A375 (cell line): ENCODE measurements at places on chromosomes 5 and 9. TPM values are rescaled to one million over a fixed set of nuclear protein-coding genes. Genes with fewer than 3 reads are reported as not detected.

The DNAH5 gene
- total RNA-seq = 0.27 and 0.30 TPM in 2 replicates

The PLPPR1 gene
- not detected in 2 replicates for total RNA-seq

The ENHO gene
- not detected in 2 replicates for total RNA-seq

The MYMK gene
- total RNA-seq = not detected in 2 replicates

The SAXO1 gene
- not detected in 2 replicates for total RNA-seq

The PCDHB9 gene
- total RNA-seq = 3.1 and 4.1 TPM in 2 replicates

The TAF11L5 gene
- not detected in 2 replicates for total RNA-seq

The STING1 gene
- 26.6 and 32.8 TPM in 2 replicates for total RNA-seq

The PCDHA2 gene
- total RNA-seq = 0.96 and 1.3 TPM in 2 replicates

The C9orf78 gene
- 61.0 and 71.9 TPM in 2 replicates for total RNA-seq

The GPR151 gene
- not detected in 2 replicates for total RNA-seq

The ADAMTSL2 gene
- not detected in 2 replicates for total RNA-seq

The TOR1B gene
- 23.6 and 30.3 TPM in 2 replicates for total RNA-seq

The PCDHGA10 gene
- 4.3 and 6.0 TPM in 2 replicates for total RNA-seq

The CER1 gene
- not detected in 2 replicates for total RNA-seq

The RNF180 gene
- total RNA-seq = 3.0 and 3.5 TPM in 2 replicates

The AMBP gene
- 0.37 TPM in 1 of 2 replicates, not detected in the other for total RNA-seq

The DOCK2 gene
- 7.9 and 16.2 TPM in 2 replicates for total RNA-seq

The SCGB3A2 gene
- total RNA-seq = not detected in 2 replicates

The TAS2R1 gene
- total RNA-seq = not detected in 2 replicates

The PDCD1LG2 gene
- total RNA-seq = 0.79 and 0.82 TPM in 2 replicates

The FCHO2 gene
- 3.6 and 5.4 TPM in 2 replicates for total RNA-seq

The ARHGEF39 gene
- total RNA-seq = 5.9 and 6.6 TPM in 2 replicates

The PAX5 gene
- not detected in 2 replicates for total RNA-seq
